Stimulated activated CD8-positive, alpha-beta memory T cell treated with anti-CD3 and anti-CD28 coated beads, Interleukin-4, amount 100 ng/mL, for 24 hours (primary cell): ENCODE measurements at places on chromosomes 7 and 10.

- no peak for DNase-seq
These were observed 913 bp downstream of the NPY start for GRCh38 chr7:24284699-24285506.

DNA sequence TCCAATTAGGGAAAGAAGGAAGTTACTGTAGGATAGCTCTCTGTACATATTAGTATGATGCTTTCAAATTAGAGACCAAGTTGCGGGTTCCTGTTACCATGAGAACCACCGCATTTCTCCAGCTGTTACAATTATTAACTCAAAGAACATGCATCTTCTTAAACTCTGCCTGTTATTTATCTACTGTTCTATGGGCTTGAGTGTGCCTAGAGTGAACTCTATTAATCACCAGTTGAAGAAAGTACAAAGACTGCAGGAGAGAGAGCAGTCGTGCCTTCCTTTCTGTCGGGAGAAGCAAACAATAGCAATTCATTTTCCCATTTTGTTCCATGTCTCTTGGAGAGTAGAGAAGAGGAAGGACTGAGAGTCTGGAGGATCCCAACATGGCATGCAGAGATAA is 1071.2 kb downstream of the TYW1 start:
- no peak for DNase-seq

- DNase-seq = no peak
These were observed 103.4 kb downstream of the GPR158 start for GRCh38 chr10:25278180-25278579.

- no peak for DNase-seq
These were observed 69.6 kb upstream of the LEP start for GRCh38 chr7:128171342-128171918.

DNA sequence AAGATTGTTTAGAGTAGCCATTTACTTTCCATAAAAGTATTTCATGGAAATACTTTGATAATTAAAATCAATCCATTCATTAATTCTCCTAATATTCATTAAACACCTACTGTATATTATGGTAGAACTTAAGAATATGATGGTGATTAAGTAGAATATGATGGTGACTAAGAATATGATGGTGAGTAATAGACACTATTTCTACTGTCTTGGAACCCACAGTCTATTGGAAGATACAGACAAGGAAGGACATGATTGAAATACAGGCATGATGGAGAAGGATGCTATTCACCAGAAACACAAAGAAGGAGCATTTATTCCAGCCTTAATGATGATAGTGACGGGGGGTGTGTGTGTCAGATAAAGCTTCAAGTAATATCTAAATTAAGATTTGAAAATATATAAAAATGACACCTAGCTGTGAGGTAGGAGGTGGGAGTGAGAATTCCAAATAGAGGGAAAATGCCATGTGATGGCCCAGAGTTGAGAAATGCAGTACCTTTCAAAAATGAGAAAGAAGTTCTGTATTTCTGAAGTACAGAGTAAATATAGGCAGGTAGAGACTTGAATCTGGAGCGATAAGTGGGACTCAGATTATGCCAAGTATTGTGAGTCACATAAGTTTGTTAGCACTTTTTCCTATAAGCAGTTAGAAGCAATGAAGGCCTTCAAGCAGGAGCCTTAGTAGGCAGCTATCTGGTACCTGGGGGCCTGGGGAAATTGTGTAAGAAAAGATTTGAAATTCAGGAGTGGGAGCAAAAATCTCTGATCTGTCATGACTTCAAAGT is 12.5 kb upstream of the CDK13 start:
- no peak for DNase-seq

GRCh38 chr7:131108212-131108940 is 219.3 kb upstream of the MKLN1 start:
- DNase-seq = no peak

- no peak for DNase-seq
These were observed 181.4 kb upstream of the TNS3 start for GRCh38 chr7:47763063-47763974.

DNA sequence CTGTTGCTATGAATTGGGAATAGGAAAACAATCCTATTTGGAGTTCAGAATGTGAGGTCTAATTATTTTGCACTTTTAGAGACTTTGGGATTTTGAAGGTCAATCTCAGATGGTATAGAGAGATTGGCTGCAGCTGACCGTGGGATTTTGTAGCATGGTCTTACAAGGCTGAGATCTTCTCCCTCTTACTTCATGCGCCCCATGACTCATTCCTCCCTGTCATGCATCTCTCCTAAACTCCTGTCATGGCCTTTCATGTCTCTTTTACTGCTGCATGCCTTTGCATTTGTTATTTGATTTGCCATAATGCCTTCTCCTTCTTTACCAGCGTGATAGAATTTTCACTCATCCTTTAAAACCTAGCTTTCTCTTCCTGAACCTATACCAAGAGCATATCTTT is 133.1 kb downstream of the BBS9 start:
- DNase-seq = no peak

DNA sequence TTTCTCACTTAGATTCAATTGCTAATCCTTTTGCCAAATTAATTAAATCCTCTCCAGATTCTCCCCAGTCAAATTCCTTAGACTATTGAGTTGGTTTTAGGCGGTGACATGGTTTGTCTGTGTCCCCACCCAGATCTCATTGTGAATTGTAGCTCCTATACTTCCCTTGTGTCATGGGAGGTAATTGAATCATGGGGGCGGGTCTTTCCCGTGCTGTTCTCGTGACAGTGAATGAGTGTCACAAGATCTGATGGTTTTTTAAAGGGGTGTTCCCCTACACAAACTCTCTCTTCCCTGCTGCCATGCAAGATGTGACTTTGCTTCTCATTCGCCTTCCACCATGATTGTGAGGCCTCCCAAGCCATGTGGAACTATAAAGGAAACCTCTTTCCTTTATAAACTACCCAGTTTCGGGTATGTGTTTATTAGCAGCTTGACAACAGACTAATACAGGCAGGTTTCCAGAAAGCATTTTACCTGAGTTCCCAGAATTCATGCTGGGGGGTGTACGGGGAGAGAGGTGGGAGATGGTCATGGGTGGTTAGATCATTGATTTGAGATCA is 44.7 kb upstream of the GARS1 start:
- DNase-seq = no peak

GRCh38 chr10:130579913-130580312 is 443.7 kb downstream of the GLRX3 start:
- no peak for DNase-seq

DNA sequence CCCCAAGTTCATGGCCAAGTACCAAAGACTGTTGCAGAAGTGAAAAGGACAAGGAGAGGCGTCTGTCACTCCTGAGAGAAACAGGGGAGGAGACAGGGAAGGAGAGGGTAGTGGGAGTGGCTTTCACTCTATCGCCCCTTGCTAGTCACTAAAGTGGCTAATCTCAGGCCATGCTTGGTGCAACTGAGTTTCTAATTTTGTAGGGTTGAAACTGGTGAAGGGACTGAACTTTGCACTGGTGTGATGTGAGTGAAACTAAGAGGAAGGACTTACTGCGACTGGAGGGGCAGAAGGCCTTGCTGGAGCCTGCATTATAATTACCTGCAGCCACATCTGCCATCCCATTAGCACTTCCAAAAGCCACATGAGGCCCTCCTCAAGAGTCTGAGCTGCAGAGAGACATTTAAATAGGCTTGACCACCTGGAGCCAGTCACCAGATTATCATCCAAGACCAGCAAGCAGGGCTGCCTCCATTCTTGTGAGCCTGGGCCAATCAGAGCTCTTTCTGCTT is 107.2 kb upstream of the EEPD1 start:
- DNase-seq = no peak

- DNase-seq = no peak
These were observed 29.8 kb upstream of the SP8 start for GRCh38 chr7:20816372-20816959.

DNA sequence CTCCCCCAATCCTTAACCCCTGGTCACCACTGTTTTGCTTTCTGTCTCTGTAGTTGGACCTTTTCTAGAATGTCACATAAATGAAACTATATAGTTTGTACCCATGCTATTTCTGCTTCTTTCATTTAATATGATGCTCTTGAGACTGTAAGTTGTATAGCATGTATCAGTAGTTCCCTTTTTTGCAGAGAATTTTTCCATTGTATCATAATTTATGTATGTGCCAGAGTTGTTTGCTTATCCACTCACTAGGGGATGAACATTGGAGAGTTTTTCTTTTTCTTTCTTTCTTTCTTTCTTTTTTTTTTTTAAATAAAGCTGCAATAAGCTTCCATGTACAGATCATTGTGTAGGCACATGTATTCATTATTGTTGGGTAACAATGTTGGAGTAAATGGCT is 544.8 kb downstream of the CNTNAP2 start:
- no peak for DNase-seq

GRCh38 chr10:3720228-3721019 is 64.6 kb downstream of the KLF6 start:
- DNase-seq = no peak

GRCh38 chr7:141074162-141074991 is 513 bp downstream of the TMEM178B start:
- no peak for DNase-seq

DNA sequence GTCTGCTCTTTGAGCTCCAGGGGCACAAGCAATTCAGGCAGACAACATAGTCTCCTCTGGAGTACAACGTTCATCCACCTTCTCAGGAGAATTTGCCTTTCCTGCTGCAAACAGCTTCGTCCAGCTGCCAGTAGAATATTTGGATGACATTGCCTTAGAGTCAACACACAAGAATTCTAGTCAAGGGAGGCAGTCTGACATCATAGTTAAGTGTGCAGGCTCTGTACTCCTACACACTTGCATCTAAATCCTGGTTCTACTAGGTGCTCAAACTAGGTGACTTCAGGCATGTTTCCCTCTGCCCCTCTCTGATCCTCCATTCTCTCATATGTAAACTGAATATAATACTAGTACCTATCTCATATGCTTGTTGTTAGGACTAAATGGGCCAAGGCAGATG is 314.8 kb downstream of the HPSE2 start:
- DNase-seq = no peak

- DNase-seq = no peak
These were observed 178.3 kb upstream of the ZMIZ1 start for GRCh38 chr10:78890506-78890905.

DNA sequence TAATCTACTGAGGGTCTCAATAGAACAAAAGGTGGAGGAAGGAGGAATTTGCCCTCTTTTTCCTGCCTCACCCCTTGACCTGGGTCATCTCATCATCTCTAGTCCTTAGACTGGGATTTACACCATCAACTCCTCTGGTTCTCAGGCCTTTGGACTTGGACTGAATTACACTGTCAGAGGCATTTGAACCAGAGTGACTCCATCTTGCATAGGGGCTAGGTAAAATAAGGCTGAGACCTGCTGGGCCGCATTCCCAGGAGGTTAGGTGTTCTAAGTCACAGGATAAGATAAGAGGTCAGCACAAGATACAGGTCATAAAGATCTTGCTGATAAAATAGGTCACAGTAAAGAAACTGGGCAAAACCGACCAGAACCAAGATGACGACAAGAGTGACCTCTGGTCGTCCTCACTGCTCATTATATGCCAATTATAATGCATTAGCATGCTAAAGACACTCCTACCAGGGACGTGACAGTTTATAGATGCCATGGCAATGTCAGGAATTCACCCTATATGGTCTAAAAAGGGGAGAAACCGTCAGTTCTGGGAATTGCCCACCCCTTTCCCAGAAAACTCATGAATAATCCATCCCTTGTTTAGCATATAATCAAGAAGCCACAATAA is 84.0 kb downstream of the C1GALT1 start:
- DNase-seq = no peak

DNA sequence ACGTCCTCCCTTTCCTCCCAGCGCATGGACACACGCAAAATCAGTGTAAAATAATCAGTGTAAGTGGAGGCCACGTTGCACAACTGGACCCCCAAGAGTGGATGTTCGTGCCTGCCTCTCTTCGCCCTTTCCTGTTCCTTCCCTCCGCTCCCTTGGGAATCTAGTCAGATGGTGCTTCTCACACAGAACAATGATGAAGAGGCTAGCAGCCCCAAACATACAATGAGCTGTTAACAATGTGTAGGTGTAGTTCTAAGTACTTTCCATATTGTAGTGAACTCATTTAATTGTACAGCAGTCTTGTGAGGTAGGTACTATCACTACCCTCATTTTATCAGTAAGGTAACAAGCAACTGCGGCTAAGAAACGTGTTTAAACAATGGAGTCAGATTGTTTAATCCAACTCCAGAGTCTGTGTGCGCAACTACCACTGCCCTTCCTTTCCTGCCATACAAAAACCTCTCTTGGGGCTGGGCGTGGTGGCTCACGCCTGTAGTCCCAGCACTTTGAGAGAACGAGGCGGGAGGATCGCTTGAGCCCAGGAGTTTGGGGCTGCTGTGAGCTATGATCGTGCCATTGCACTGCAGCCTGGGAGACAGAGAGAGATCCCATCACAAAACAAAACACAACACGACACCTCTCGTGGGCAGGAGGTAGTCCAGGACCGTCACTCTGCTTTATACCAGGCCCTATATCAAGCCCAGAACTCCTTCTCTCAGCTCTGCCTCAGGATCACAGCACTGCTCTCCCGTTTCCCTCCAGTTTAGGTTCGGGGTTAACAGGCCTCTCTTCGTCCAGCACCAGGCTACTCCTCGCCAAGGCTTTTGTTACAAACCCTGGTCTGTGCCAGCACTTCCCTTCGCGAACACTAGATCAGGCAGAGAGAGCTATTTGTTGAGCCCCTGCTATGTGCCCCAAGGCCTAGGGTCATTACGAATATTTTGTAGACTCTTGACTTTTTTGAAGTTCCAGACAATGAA is 1.1 kb downstream of the FKBP9 start:
- no peak for DNase-seq

DNA sequence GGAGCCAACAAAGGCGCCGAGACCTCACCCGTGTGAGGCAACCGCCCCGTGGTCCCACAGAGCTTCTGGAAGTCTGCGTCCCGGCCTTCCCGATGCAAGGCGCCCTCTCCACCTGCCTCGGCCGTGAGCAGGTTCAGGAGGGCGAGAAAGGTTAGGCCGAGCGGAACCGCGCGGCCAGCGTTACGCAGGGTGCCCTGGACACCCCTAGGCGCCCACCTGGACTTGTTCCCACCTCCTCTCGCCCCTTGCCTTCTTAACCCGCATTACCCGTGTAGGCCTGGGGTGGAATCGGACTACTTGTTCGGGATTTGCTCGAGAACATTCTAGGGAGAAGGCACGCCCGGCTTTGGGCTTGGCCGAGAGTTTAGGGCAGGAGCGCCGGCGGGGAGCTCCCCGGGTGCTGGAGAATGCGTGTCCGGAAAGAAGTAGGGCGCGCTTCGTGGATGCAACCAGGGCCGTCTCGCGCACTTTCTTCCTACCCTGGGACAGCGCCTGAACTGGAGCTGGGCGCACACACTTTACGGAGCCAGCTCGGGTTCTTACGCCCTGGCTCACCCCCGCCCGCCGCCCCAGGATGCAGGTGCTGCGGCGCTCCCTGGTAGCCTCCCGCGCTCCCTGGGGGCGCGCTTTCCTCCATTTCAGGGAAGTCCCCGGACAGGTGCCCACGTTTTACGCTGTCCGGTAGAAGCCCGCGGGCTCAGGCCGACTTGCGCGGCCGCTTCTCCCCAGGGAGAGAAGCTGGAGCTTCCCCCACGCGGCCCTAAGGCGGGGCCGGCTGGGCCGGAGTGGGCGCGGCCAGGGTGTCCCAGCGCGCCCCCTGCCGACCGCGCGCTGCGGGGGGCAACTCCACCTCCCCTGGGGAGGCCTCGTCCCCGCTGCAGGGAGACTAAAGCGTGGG is 74.5 kb downstream of the INSIG1 start:
- no peak for DNase-seq
